Colonic mucosa (tissue), 4 donors: ENCODE measurements at places on chromosomes 3 and 15. TPM values are rescaled to one million over a fixed set of nuclear protein-coding genes. Genes with fewer than 3 reads are reported as not detected.

Gene C15orf61
- total RNA-seq: 5.4 TPM

Gene CHSY1
- 12.3 TPM for total RNA-seq

Gene SH3BP5
- total RNA-seq: 9.3 TPM

Gene TNNC1
- 1.5 TPM for total RNA-seq

GRCh38 chr15:64651601-64652191 is 123.7 kb downstream of the RBPMS2 start:
- DNase-seq: no peak
- H3K36me3 ChIP-seq: no peaks in the 10 kb centered on the region
- H3K27me3 ChIP-seq: no peaks in the 10 kb centered on the region

DNA sequence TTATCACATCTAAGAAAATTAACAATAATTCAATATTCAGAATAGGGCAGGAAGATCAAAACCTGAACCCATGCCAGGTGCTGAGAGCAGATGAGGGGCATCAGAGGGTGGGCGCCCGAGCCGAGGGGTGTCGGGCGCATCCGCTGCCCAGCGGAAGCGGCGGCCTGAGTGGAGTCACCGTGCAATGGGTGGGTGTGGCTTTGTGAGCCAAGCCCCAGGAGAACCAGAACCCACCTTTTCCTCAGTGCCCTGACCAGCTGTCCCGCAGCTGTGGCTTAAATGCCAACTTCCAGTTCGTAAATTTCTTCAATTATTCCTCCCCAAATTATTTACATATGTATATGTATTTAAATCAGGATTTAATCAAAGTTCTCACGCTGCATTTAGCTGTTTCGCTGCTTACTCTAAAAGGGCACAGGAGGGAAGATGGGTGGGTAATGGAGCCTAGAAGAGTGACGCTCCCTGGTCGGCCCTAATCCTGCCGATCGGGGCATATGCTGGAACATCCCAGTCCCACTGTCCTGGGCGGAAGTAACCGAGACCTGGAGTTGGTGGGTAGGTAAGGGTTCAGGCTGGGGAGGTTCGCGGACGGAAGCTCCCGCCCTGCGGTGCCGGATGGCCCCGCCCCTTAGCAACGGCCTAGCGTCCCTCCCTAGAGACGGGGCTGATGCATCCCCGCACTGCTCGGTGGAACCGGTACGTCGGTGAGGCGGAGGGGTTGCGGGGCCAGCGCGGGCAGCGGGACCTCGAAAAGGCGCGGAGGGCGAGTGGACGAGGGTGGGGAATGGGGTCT is 1.3 kb downstream of the DNAH1 start:
- H3K36me3 ChIP-seq: no peaks in the 10 kb centered on the region
- peak overlapping the region; percentile 20 for H3K4me3 ChIP-seq
- DNase-seq: peak; percentile 79

DNA sequence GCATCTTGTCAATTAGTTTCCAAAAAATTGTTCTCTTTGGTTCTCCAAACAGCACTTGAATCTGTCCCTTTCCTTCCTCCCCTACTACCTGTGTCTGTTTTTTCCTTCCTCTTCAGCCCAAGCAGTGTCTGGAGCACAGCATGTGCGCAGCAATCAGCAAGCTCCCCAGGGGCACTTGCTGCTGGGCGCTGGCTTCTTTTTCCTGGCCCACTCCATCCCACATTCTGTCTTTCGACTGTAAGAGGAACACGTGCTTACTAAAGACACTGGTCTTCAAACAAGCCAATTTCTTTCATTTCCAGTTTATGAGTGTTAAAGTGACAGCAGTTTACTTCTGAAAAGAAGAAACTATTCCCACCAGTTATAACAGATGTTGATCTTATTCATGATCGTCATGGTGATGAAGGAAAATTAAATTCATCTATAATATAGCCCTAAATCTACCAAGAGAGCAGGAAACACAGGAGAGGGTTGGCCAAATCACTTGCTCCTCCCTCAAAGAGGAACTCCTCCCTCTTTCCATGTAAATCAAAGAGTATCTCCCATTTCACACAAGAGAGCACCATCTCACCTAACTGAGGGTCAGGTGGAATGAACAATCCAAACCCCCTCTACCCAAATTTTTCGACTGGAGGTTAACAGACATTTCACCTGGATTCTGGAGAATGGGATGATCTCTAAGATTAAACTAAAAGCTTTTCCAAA is 115.4 kb downstream of the IGF2BP2 start:
- H3K36me3 ChIP-seq: no peaks in the 10 kb centered on the region
- DNase-seq: no peak
- no peak overlapping the region for H3K4me3 ChIP-seq
- no peaks in the 10 kb centered on the region for H3K27me3 ChIP-seq
- peaks cover 5% of the 10 kb centered on the region for H3K4me1 ChIP-seq

DNA sequence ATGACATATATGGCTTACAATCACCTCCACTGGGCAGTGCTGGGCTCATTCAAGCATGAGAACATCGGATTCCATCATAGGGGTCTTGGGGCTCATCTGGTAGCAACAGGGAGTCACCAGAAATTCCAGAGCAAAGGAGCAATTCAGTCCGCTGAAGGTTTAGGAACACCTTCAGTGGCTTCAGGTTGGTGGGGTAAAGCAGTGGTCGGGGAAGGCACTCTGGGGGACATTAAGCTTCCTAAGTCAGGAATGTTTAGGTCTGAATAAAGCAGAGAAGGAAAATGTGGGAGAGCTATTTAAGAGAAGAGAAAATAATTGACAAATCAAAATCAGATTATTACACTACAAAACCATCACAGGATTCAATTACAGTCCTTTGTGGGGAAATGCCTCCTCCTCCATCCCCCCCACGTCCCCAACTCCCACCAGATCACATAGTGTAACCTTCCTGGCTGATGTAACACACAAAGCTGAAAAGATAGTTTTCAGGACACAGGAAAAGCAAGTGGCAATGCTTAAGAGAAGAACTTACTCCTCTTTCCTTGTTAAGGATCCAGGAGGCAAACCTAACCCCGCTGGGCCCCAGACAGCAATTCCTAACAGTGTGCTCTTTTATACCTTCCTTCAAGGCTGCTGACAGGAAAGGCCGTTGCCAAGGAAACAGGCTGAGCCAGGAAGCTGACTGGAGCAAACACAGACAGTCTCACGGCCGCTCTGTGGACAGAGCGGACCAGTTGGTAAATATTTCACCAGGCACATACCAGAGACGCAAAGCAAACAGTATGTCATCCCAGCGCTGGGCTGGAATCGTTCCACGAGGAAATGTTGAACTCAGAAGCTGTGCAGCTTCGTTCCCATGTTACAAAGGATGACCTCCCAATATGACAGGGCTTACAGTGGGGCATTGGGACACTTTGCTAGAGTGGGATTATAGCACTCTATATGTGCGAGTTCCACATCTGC is 57.5 kb upstream of the LMCD1 start:
- H3K27me3 ChIP-seq: no peaks in the 10 kb centered on the region
- peak; percentile 92 for DNase-seq
- H3K4me1 ChIP-seq: peaks cover 8% of the 10 kb centered on the region
- peak overlapping the region; percentile 54 for H3K27ac ChIP-seq

DNA sequence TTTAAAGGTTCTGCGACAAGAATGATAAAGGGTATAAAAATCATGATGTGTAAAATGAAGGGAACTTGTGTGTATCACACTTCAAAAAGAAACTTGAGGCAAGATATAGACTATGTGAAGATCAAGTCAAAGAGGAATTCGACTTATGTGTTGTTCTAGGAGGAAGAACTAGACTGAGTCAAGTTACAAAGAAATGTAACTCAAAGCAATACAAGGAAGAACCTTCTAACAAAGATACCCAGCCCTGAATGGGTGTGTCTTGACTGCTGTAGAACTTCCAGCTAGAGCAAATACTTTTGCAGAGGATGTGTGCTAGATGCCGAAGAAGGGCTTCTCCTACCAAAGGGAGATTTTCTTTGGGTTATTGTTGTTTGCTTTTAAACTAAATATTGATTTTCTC is 2.4 kb downstream of the SLC49A4 start:
- H3K4me3 ChIP-seq: no peak overlapping the region
- DNase-seq: peak; percentile 30
- H3K27me3 ChIP-seq: no peaks in the 10 kb centered on the region

GRCh38 chr15:33132722-33133345 is 61.7 kb downstream of the FMN1 start:
- no peaks in the 10 kb centered on the region for H3K4me1 ChIP-seq
- H3K36me3 ChIP-seq: no peaks in the 10 kb centered on the region
- no peak overlapping the region for H3K27ac ChIP-seq
- no peak overlapping the region for H3K4me3 ChIP-seq
- peak; percentile 63 for DNase-seq

- no peaks in the 10 kb centered on the region for H3K27me3 ChIP-seq
- no peak overlapping the region for H3K4me3 ChIP-seq
These were observed 11.2 kb upstream of the KPNA4 start for GRCh38 chr3:160576621-160577020.

DNA sequence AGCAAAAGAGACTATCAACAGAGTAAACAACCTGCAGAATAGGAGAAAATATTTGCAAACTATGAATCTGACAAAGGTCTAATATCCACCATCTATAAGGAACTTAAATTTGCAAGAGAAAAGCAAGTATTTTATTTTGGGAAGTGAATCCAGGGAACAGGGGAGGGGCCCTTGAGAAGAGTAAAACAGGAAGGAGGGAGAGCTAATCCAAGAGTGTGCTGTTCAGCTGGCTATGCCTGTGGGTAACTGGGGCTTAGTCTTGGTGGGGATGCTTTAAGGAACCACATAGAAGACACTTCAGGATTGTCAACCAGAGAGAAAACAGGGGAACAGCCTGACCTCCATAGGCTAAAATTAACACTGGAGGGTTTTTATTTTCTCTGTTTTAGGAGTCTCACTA is 3.9 kb upstream of the HHLA2 start:
- peaks cover 7% of the 10 kb centered on the region for H3K4me1 ChIP-seq
- no peaks in the 10 kb centered on the region for H3K36me3 ChIP-seq
- no peak overlapping the region for H3K27ac ChIP-seq
- no peaks in the 10 kb centered on the region for H3K27me3 ChIP-seq
- no peak for DNase-seq

DNA sequence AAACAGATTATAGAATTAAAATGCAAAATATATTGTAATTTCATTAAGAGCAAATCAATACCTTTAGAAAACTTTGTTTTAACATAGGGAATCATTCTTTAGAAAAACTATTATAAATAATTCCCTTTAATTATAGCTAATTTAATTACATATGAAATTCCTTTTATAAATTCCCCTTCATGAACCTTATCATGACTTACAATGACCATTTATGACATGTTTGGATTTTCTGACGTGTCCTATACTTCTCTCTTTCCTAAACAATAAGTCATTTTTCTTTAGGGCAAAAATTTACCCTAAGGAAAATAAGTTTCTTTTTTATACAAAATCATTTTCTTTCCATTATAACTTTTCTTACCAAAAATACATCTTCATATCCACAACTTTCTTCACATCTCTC is 37.8 kb downstream of the PRR20G start:
- H3K36me3 ChIP-seq: no peaks in the 10 kb centered on the region
- H3K4me1 ChIP-seq: no peaks in the 10 kb centered on the region
- H3K27ac ChIP-seq: no peak overlapping the region
- no peak for DNase-seq
- no peaks in the 10 kb centered on the region for H3K27me3 ChIP-seq
